ENCODE measurements at places on chromosomes 5 and 9.
A peak's percentile ranks its signal among the peaks of the same experiment; 100 is the strongest.

- DNase-seq, result no peak
Observed at GRCh38 chr5:26828294-26828693, 210.1 kb downstream of the CDH9 start.

- DNase-seq, result no peak
Observed at GRCh38 chr5:32504329-32504988, 59.9 kb upstream of the ZFR start.

- DNase-seq, result no peak
Observed at GRCh38 chr5:59897075-59897474, 3.5 kb upstream of the PDE4D start.

DNA sequence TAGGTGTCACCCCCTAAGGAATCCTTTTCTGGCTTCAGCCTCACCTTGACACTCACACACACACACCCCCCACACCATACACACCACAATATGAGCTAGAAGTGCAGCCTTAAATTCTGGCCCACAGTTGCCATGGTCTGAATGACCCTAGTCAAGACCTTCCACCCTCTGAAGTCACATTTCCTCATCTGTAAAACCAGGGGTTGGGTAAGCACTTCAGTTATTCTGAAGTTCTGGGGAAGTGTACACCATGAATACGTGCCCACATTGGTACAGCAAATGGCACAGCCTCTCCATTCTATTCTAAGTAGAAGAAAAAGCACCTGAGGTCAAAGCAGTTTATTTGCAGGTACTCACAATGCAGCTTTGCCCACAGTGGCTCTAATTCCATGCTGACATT is 372.8 kb upstream of the KLF4 start:
- DNase-seq, result no peak

GRCh38 chr5:103539376-103540330 is 22.9 kb downstream of the NUDT12 start:
- no peak for DNase-seq

DNA sequence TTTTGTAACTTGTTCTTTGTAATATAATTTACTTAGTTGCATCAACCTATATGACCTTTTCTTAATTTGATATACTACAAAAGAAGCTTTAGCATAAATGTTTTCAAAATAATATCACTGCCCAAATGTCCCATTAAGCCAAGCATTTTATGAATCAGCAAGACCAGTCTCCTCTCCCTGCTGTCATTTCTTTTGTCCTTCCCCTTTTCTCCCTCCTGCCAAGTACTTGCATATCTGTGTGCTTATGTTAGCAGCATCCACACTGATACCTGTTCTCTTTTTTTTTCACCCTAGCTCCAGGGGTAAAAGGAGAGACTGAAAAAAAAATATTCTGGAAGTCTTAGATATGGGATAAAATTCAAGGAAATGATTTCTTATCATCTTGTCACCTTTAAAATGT is 69.7 kb downstream of the ZSWIM6 start:
- DNase-seq, result no peak

GRCh38 chr5:55110217-55110616 is 7.8 kb downstream of the GZMA start:
- no peak for DNase-seq

DNA sequence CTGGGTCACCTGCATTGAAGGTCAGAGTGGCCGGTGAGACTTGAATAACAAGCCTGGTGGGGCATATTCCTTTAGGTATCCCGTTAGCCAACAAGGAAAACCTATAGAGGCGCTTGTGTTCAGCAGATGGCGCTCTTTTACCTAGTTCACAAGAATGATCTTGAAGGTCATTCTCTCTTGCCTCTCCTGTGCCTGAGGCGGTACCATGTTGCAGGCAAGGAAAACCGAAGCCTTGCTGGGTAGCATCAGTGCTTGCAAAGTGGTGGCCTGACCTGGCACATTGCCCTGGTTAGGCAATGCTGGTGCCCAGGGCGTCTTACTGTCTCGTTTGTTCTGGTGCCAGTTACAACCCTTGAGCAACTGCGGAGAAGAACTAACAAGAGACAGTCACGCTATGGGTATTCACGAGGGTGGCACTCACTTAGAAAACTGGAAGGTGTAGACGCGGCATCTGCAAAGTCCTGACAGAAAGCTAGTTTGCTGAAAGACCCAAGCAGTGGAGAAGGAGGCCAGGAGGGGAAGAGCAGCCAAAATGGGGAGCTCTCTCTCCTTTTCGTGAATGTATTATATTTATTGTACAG is 56.7 kb downstream of the AOPEP start:
- DNase-seq, result peak; percentile 91

DNA sequence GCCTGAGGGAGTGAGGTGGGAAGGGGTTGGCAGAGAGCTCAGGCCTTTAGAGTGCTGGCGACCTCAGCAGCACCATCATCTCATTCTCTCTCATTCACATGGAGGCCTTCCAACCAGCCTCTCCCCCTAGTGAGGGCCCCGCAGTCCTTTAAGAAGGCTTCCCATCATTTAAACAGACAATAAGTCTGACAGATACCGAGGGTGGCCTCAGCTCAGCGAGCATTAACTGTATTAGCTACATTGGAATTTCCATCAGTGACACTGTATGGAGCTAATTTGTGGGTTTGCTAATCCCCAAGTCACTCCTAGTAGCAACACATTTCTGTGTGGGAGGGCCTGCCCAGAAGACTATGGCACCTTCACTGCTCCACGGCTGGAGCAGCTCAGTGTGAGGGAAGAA is 75.8 kb downstream of the INSYN2B start:
- no peak for DNase-seq

GRCh38 chr9:104071589-104071988 is 22.5 kb upstream of the SMC2 start:
- DNase-seq, result no peak

GRCh38 chr5:178640331-178641045 is 13.6 kb upstream of the CLK4 start:
- DNase-seq, result no peak

- no peak for DNase-seq
Observed at GRCh38 chr9:81530846-81531245, 158.5 kb downstream of the TLE1 start.

- DNase-seq, result no peak
Observed at GRCh38 chr9:68953771-68954170, 60.1 kb downstream of the PRKACG start.

GRCh38 chr9:15187589-15187988 is 119.4 kb downstream of the TTC39B start:
- DNase-seq, result no peak

GRCh38 chr5:133667217-133667616 is 54.9 kb upstream of the FSTL4 start:
- no peak for DNase-seq

GRCh38 chr5:56088967-56089829 is 94.4 kb upstream of the IL6ST start:
- no peak for DNase-seq

DNA sequence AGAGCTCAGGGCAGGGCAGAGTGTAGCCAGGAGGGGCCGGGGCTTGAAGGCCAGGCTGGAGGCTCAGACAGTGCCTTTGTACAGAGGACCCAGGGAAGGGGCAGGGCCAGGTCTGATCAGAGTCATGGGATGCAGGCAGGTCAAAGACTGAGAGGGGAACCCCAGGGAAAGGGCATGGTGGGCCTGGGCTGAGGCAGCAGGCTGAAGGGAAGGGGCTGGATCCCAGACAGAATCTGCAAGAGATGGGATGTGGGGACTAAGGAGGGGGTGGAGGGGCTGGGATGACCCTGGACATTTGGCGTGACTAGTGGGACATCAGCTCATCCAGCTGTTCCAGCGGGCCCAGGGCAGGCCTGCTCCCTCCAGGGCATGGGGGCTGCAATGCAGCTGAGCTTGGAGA is 15.5 kb upstream of the MRNIP start:
- no peak for DNase-seq

- no peak for DNase-seq
Observed at GRCh38 chr5:6634306-6634705, 1.1 kb downstream of the SRD5A1 start.

DNA sequence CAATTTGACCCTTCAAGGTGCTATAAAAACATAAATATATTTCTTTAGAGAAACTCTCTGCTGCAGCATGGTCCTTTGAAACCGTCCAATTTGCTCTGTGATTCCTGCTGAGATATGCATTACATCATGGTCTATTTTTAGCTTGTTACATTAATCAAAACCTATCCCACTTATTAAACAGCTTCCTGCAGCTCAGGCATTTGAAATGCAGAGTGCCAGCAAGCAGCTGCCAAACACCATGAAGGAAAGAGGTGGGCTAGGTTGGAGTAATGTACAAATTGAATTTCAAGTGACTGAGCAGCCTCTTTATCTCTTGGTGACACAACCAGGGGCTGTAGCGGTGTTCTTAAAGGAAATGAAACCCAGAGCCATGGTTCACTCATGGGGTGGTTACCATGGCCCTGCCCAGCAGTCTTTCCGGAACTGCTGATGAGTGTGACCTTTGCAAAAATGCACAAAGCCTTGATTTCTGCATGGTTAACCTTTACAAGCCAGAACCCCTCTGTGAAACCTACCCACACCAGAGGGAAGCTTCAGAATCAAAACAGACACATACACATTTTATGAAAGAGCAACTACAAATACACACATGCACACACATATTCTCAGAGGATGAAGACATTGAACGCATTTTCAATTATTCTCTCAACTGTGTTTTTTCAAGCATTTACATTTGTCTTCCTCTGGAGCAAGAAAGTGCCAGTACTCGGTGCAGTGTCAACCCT is 155.8 kb upstream of the ZNF608 start:
- DNase-seq, result peak; percentile 37

GRCh38 chr5:118791926-118792734 is 196.2 kb downstream of the DTWD2 start:
- DNase-seq, result peak; percentile 41

DNA sequence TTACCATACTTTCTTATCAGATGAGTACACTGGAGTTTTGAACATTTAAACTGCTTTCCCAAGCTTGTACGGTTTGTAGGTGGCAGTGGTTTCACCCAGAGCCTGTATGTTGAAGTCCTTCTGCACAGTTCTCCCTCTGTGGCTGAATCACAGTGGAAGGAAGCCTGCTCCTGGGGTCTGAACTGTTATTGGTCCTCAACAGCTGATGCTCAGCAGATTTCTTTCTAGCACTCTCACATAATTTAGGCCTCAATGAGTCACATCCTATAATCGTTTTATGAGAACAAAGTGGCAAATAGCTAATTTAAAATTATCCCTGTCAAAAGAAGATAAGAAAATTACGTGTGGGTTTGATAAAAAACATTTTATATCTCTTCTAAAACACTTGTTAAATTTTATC is 229.7 kb downstream of the TLE4 start:
- DNase-seq, result no peak

- no peak for DNase-seq
Observed at GRCh38 chr5:41334758-41335157, 121.4 kb upstream of the C6 start.

GRCh38 chr9:75359638-75360037 is 271.3 kb downstream of the OSTF1 start:
- no peak for DNase-seq

GRCh38 chr9:85142496-85142911 is 473.0 kb downstream of the NTRK2 start:
- no peak for DNase-seq

DNA sequence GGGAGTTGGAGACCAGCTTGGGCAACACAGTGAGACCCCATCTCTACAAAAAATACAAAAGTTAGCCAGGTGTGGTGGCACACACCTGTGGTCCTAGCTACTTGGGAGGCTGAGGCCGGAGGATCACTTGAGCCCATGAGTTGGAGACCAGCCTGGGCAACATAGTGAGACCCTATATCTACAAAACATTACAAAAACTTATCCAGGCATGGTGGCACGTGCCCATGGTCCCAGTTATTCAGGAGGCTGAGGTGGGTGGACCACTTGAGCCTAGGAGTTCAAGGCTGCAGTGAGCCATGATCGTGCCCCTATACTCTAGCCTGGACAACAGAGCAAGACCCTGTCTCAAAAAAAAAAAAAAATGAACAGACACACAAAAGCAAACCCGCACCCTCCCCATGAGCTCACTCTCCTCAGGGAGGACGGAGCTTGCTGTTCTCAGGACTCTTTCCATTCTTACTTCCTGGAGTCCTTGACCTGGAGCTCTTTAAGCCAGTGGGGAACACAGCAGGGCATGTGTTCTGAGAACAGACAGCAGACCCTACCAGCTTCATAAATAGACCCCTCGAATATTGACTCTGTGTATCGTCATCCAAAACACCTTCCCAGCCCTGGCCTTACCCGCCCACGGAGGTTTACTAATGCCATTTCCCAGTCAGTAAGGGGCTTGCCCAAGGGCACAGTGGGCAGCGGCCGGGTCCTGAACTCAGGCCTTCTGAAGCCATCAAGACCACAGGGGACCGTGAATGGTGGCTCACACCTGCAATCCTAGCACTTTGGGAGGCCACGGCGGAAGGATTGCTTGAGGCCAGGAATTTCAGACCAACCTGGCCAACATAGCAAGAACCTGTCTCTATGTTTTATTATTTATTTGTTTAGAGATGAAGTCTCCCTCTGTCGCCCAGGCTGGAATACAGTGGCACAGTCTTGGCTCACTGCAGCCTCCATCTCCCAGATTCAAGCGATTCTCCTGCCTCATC is 11.1 kb downstream of the PTGES2 start:
- DNase-seq, result no peak

GRCh38 chr5:52801329-52801728 is 13.6 kb downstream of the ITGA1 start:
- no peak for DNase-seq

GRCh38 chr9:92947268-92948037 is at the start of gene FGD3:
Gene FGD3 (plus strand): TSS chr9:92947523. CDS start chr9:92976257, 28,734 bp downstream.
- DNase-seq, result peak; percentile 26

DNA sequence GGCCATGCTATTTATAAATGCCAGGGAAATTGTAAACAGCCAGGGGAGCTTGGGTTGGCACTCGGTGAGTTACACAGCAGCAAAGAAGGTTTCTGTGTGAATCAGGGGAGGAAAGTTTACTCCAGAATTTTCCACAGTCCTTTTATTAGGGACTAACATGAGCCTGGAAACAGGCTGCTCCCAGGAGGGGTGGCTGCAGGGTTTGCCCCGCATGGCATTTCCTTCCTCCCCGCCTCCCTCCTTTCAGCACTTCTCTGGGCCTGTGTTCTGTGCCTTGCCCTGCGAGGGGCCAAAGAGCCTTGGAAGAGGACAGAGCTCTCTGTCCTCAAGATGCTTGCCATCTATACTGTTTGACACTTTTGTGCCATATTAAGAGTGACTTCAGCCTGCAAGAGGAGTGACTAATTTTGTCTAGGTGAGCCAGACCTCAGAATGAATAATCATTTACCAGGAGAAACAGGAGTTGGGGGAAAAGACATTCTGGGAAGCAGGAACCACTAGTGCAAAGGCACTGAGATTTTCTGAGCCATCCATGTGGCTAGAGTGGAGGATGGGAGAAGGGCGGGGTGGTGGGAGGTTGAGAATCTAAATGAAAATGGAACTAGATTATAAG is 1.8 kb downstream of the GSN start:
- no peak for DNase-seq

DNA sequence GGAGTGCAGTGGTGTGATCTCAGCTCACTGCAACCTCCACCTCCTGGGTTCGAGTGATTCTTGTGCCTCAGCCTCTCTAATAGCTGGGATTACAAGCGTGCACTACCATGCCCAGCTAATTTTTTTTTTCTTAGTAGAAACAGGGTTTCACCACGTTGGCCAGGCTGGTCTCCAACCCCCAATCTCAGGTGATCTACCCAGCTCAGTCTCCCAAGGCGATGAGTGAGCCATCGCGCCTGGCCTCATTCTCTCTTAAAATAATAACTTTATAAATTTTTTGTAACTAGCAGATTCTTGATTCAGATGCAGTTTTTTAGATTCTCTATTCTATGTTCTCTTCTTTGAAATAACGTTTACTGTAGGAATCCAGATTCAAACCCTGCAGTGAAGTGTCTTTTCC is 127.1 kb downstream of the GDNF start:
- DNase-seq, result no peak

GRCh38 chr5:32776200-32776599 is 65.1 kb downstream of the NPR3 start:
- DNase-seq, result no peak
